ENCODE measurements at places on chromosomes 11 and 22.

- DNase-seq: no peak
Observed at GRCh38 chr11:115894176-115894575, 390.0 kb upstream of the CADM1 start.

- peak; percentile 59 for DNase-seq
Observed at GRCh38 chr11:44305470-44306051, 4.4 kb downstream of the ALX4 start.

DNA sequence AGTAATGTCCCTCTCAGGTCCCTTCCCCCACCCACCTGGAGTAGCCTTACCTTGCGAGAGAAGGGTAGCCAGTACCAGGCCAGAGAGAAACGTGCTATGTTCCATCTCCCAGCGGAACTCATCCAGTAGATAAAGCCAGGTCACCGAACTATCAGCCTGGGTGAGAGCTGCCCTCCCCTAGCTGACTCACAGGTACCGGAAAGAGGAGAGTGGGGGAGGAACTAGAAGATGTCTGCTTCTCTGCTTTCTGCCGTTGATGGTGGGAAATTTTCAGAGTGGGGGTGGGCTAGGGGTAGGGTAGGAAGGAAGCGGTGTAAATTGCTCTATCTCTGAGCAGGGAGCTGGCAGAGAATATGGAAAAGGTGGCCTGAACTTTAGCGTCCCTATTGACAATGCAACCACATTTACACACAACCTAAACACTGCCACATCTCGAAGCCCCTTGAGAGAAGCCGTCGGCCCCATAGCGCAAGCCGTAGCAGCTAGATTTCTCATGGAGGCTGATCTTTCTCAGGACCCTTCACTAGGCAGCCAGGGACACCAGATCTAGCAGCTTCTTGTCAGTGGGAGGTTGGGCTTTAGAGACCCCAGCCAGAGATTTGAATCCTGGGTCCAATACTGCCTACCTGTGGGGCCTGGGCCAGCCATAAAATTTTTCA is at the start of gene CD3D:
TSS of gene CD3D (minus strand) at position 203 of the 659 bp plus-strand sequence. CDS start at position 105, 98 bp downstream.
- DNase-seq: peak; percentile 84

GRCh38 chr11:121194731-121195596 is 93.9 kb downstream of the TECTA start:
- peak; percentile 65 for DNase-seq

DNA sequence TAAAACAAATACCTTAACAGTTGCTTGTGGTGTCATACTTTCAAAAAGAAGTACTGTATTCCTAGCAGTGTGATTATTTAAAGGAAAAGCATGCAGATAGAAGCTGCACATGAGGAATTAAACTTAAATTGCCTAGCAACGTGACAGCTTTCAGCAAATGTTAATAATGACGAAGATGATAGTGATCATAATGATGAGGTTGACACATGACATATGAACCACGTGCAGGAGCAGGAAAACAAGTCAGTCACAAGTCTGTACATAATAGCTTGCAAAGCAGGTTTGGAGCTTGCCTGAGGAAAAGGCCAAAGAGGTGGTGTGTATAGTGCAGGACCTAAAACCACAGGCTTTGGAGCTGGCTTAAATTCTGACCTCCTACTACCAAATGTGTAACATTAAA is 30.6 kb upstream of the PIK3C2A start:
- DNase-seq: no peak

DNA sequence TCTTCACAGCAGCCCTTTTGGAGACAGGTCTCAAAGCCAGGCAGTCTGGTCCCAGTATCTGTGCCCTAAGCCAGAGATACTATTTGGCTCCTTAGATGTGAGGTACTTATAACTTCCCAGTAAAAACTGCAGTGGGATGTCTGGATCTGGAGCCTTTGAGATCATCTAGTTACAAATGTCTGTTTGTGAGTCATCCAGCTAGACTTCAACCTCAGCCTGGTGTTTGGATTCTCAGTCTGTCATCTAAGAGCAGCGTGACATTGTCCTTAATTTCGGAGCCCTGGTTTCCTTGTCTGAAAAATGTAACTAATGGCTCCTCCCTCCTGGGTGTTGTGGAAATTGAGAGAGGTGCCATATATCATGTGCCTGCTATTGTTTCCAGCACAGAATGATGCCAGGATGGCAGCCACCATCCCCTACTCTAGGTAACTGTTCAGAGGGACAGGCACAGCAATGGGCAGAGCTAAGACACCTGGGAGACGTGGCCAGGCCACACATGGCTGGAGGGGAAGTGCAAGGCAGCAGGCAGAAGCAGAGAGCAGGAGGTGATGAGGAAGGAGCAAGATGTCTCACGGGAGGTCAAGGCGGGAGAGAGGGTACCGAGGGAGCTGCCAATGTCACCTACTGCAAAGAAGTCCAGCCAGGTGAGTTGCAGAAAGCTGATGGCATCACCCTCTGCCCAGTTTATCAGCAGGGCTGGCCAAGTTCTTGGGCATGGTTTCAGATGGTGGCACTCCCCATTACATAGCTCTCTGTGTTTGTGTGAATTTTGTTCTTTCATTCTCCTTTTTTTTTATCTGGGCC is 20.6 kb upstream of the ST3GAL4 start:
- no peak for DNase-seq

GRCh38 chr11:72243173-72244059 is 560 bp downstream of the PHOX2A start:
- no peak for DNase-seq

DNA sequence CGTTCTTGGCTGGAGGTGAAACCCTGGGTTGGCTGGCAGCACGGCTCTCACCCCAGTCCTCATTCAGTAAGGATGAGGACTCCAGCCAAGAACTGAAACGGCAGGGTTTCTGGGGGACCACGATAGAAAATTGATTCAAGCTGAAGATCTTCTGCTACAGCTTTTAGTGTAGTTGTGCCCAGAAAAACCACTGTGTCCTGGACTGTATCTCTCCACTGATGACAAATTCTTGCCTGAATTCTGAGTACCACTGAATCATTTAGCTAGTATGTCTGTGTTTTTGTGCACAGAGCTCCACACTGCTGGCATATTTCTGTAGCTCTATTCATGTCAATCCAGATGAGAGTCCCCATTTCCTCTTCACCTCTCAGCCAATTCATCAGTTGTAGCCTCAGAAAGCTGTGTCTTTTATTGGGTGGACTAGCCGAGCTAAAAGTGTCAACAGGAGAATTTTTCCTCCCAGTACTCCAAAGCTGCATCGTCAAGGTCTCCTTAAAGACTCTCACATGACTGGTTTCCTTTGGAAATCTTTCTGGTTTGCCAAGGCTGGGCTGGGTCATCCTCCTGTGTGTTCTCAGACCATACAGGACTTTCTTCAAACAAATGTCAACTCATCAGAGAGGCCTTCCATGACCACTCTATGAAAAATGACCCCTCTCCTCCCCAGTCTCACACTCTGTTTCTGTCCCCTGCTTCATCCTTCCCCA is 144.6 kb downstream of the LDLRAD3 start:
- DNase-seq: no peak

- no peak for DNase-seq
Observed at GRCh38 chr11:1428762-1429316, 39.1 kb downstream of the BRSK2 start.

DNA sequence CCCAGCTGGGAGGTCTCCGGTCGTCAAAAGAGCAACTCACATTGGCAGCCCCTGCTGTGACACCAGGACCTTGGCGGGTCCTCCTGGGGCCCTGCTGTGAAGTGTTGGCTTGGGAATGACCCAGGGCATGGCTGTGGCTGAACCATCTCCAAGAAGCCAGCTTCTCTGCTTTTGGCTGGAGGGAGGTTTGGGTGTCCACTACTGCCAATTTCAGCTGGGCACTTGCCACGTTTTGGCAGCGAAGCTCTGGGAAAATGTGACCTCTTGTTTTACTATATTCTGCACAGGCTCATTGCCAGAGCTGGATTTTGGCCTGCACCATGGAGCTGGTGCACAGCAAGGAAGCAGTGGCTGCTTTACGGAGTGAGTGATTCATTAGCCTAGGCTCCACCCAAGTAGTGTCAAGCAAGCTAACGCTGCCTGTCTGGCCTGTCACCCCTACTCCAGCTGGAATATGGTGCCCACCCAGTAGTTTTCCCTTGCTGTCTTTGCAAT is 24.3 kb upstream of the SMCO4 start:
- DNase-seq: no peak

DNA sequence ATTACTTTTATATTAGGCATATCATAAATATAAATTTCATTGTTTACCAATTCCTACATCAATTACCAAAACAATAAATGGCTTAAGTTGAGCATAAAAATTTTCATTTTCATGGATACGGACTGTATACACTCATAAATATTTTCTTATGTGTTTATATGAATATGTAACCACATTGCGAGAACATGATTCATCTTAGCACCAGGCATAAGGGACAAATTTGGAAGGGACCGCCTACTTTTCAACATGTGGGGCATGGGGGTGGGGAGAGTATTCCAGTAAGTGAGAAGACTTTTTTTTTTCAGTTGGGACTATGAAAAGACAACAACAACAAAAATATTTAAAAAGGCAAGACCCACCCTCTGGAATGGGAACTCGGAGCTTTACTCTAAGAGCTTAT is 296.1 kb downstream of the RAB38 start:
- DNase-seq: no peak

DNA sequence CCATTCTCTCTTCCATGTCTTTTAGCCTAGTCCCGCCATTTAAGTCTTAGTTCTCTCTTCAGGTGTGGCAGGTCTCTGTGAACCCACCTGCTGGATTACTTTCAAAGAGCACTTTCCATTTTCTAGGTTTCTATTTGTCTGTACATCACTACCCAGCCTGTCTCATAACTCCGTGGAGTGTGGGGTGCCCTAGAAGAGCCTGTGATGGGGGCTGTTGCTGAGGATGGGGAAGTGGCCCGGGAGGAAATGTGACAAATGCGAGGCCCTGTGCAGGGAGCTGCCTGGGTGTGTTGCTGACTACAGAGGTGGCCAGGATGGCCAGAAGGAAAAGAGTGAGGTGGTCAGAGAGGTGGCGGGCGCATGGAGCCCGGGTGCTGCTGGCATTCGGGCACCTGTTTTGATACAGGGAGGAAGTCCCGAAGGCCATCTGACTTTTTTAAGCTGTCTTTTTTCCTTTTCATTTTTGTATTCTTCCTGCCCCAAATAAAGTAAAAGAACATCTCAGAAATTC is 10.7 kb downstream of the DGCR8 start:
- DNase-seq: no peak

DNA sequence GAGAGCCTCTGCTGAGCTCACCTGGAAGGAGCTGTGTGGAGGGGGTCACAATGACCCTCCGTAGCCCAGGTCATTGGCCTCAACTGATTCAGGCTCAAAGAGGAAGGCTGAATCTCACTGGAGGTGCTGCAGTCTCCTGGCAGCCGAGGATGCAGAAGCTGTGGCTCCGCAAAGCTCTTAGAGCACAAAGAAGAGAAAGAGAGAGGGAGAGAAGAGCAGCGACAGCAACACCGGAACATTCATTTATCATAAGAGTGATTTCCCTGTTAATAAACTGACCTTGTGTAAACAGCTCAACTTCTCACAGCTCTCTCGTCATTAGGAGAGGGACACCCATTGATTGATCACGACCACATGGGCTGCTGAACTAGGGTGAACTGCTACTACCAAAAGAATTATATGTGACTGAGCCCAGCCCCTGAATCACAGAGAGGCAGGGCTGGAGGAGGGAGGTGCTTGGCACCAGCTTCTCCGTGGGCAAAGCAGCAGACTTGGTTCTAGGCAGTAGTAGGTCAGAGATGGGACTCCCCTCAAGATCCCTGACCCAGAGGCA is 281.7 kb downstream of the NXPE2 start:
- no peak for DNase-seq

GRCh38 chr11:62909107-62909894 is 11.9 kb downstream of the CHRM1 start:
- peak; percentile 56 for DNase-seq

GRCh38 chr11:95419915-95420314 is 188.9 kb upstream of the SESN3 start:
- DNase-seq: no peak

DNA sequence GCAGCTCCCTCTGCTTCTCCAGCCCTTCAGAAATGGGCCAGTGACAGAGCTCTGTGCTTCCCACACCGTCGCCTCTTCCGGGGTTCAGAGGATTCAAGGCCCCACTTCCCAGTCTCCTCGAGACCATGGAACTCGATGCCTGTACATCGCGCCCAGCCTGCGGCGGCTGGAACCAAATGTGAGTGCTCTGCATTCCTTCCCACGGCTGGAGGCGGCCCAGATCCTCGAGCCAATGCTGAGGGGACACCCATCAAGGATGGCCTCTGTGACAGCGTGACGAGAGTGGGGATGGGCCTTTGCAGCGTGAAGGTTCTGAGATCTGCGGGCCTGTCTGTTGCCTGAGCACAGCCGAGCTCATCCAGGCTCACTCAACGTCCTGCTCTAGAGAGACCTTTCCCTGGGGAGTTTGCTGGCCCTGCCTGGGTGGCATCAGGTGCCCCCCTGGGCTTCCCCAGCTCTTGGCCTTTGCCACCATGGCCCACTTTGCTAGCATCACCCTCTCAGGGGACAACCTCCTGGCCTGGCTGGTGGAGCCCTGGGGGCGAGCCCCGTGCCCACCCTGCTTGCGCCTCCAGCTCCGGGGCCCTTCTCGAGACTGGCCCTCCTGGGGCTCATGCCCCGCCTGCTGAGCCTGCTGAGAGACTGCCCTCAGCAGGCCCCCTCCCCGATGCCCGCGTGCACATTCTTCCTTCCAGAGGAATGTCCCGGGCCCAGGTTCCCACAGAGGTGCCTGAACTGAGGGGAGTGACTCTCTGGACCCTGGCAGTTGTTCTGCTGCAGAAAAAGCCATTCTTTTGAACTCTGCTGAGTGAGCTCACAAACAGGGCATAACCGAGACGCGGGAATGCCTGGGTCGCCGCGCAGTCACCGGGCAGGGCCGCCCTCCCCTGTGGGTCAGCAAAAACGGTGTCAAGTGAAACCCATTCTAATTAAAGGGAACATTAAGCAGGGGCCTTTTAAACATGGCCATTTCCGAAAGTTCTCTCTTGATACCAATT is 7.3 kb upstream of the MYEOV start:
- DNase-seq: no peak

DNA sequence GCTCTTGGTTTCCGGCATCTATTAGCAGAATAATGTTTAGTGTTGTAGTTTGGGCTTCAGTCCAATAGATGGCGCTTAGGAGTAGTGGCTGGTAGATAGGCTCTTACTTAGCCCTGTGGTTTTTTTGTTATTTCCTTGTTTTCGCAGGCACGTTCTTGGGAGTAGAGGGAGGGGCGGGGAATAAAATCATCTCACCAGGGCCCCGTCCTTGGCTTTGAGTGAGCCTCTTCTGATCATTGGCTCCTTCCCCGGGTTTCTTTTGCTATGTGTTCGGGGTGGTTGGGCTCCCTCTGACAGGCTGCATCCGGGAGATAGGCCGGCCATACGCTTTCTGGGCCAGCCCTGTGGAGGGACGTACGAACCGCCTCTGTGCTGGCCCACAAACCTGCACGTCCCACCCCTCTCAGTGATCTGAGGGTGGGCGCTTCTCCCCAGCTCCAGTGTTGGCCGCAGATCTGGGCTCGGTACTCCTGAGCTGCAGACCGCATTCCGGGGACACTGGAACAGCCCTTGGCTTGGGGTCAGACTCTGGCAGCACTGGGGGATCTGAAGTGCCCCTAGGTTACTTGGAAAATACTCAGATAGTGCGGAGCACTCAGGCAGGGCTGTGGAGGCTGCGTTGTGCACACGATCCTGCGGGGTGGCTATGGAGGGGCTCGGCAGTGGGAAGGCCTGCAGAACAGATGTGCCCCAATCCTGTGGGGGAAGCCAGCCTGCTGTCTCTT is 217.0 kb downstream of the DYNC2H1 start:
- DNase-seq: peak; percentile 27
